ENCODE measurements at places on chromosomes 4 and X. TPM values are rescaled to one million over a fixed set of nuclear protein-coding genes. Genes with fewer than 3 reads are reported as not detected.

DNA sequence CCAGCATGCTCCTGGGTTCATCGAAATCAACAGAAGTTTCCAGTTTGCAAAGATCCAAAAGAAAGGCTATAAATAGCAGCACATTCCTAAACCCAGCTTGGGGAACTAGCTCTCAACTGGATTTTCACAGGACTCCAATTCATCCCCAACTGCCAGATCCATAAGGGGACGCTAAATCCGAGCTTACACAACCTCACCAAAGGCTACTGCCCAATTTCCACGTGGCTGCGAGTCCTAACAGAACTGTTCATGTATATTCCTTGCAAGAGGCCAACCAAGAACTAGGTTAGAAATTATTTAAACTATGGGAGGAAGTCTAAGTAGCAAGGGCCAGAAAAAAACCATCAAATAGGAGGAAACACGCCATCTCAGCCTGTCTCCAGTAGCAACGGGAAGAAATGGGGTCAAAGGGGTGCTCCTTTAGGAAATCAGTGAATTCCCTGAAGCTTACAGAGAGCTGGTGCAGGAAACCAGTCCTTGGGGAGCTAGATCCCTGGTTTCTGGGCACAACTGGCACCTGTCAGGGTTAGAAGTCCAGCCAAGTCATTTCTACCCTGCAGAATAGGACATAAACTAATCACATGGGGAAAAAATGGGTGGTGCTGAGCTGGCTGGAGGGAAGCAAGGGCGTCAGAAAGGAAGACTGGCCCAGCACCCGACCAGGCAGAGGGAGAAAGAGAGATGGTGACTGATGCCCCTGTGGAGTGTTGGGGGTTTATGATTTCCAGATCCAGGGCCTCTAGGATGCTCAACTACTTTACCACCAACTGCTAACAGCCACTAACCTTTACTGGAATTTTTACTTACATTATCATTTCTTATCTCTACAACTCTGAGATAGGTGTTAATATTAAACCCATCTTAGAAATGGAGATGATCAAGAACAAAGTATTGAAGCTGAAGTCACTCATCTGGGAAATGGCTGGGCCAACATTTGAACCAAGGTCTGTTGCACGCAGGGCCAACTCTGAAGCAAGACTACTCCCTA is 20.5 kb downstream of the RELL1 start:
- DNase-seq: peak; percentile 91

GRCh38 chr4:36651253-36651652 is 369.8 kb downstream of the DTHD1 start:
- no peak for DNase-seq

GRCh38 chr4:6236816-6237390 is 32.7 kb upstream of the WFS1 start:
- DNase-seq: no peak

- no peak for DNase-seq
Measured at GRCh38 chr4:135238940-135239339, 1037.4 kb upstream of the PABPC4L start.

DNA sequence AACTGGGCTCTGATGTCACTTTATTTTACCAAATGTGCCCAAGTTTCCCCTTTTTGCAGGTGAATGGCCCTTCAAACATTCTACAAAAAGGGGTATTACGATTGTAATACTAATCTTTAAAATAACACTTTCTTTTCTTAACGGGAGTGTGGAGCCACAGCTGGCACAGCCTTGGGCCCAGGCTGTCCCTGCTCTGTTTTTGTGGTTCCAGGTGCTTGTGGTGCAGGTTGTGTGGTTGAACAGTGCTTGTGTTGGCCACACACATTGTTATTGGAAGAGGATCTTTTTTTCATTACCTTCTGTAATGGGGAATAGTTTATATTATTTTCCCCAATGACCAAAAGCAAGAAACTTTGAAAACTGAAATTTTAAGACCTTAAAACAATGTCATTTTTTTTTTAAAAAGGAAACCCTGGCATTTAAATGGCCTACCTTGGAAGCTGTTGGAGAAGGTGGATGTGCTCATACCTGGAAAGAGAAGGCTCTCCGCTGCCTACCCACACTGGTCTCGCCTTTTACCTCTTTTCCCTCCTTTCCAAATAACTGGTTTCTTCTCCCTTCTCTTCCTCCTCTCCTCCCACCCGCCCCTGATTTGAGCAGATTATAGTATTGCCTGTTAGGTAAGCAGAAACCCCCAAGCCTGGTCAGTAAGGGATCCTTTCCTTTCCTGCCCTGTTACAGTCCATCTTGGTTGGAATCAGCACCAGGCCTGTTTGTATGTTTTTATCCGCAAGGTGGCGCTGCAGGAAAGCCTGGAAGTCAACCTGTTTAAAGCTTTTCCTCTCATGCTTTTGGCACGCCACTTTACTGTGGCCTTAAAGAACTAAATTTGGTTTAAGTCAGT is 28.6 kb downstream of the HADH start:
- DNase-seq: peak; percentile 88

GRCh38 chr4:158176108-158176507 is 3.3 kb upstream of the GASK1B start:
- no peak for DNase-seq

DNA sequence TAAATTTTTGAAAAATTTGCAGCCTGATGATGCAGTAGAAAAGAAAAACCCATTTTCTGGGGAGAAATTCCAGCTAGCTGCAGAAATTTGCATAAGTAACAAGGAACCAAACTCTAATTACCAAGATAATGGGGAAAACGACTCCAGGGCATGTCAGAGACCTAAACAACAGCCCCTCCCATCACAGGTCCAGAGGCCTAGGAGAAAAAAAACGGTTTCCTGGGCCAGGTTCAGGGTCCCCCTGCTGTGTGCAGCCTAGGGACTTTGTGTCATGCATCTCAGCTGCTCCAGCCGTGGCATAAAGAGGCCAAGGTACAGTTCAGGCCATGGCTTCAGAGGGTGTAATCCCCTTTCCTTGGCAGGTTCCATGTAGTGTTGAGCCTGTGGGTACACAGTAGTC is 733.7 kb upstream of the CT83 start:
- no peak for DNase-seq

- DNase-seq: no peak
Measured at GRCh38 chrX:10329984-10330383, 173.2 kb downstream of the CLCN4 start.

DNA sequence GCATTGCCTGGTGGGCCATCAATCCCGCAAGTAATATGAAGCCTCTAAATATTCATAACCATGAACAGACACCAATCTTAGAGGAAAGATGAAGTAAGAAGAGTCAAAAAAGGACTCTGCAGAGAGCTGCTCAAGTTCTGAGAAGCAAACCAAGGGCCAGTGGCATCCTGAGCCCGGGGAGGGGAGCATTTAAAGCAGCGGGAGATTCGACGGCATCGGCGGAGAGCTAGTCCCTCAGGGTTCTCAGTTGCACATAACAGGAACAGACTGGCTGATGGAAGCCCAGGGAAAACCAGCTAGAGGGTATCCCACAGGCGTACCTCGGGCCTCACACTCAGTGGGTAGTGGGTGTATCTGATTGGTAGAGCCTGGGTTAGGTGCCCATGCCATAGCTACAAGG is 4.9 kb upstream of the PNMA6E start:
- DNase-seq: no peak

- no peak for DNase-seq
Measured at GRCh38 chr4:81684352-81684751, 212.6 kb upstream of the RASGEF1B start.

GRCh38 chr4:92658318-92658717 is 354.6 kb downstream of the GRID2 start:
- DNase-seq: no peak

DNA sequence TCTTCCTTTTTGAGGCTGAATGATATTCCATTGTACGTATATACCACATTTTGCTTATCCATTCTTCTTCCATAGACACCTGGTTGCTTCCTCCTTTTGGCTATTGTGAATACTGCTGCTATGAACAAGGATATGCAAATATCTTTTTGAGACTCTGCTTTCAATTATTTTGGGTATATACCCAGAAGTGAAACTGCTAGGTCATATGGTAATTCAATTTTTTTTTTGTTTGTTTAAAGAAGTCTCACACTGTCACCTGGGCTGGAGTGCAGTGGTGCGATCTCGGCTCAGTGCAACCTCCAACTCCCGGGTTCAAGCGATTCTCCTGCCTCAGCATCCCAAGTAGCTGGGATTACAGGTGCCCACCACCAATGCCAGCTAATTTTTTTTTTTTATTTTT is 75.3 kb downstream of the METTL14 start:
- no peak for DNase-seq

F9 gene
- total RNA-seq: not detected

CXorf49 gene
- not detected for total RNA-seq

OTC gene
- 1.2 TPM for total RNA-seq

ZFYVE28 gene
- total RNA-seq: 1.8 TPM

ARMCX4 gene
- total RNA-seq: 4.2 TPM

MED14 gene
- 13.3 TPM for total RNA-seq
